ENCODE measurements at places on chromosomes 1 and 21. TPM values are rescaled to one million over a fixed set of nuclear protein-coding genes. Genes with fewer than 3 reads are reported as not detected.

Gene ATP5PB
- total RNA-seq = 262 TPM

Gene PSMA5
- 60.3 TPM for total RNA-seq

Gene SLC44A3
- 0.18 TPM for total RNA-seq

Gene MEGF6
- total RNA-seq = under 0.01 TPM

Gene AIRE
- not detected for total RNA-seq

Gene OR2G6
- not detected for total RNA-seq

Gene NHLH1
- total RNA-seq = not detected

Gene ACTL8
- not detected for total RNA-seq

Gene LCE3D
- total RNA-seq = not detected

Gene PRKAA2
- total RNA-seq = 0.53 TPM

Gene NEGR1
- 4.0 TPM for total RNA-seq

Gene FCN3
- total RNA-seq = not detected

Gene LGR6
- not detected for total RNA-seq

Gene EDARADD
- 1.7 TPM for total RNA-seq

Gene AIM2
- 2.8 TPM for total RNA-seq

Gene OR2L2
- not detected for total RNA-seq

Gene CLDN17
- not detected for total RNA-seq

Gene MEX3A
- 0.58 TPM for total RNA-seq

Gene TDRD5
- not detected for total RNA-seq

Gene DDR2
- total RNA-seq = 109 TPM

Gene FMO1
- not detected for total RNA-seq

Gene FAM177B
- not detected for total RNA-seq
